ENCODE measurements at places on chromosomes 5 and 9. TPM values are rescaled to one million over a fixed set of nuclear protein-coding genes. Genes with fewer than 3 reads are reported as not detected.

Gene PITX1
- not detected for total RNA-seq

DNA sequence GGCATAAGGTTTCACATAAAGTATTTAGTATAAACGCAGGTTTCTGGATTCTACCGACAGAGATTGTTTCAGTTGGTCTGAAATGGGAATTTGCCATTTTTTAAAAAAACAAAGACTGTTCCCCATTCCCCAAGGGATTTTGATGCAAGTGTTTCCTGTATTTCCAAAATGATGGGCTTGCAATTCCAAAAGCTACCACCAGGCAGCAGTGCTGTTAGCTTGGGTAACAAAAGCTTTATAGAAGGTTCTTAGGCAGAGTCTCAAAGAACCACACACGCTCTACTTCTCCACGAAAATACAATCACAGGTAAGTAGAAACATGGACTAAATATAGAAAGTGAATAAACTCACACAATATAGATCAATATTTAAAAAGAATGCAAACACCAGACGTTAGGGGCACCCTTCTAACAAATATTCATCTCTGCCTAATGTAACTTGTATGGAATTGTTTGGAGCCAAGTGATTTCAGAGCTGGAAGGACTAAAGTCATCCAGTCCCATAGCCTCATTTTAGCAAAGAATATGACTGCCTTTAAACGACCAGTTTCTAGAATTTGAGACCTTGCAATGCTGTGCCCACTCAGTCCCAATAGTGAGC lies 154.3 kb downstream of the SPOCK1 start:
- DNase-seq = no peak

DNA sequence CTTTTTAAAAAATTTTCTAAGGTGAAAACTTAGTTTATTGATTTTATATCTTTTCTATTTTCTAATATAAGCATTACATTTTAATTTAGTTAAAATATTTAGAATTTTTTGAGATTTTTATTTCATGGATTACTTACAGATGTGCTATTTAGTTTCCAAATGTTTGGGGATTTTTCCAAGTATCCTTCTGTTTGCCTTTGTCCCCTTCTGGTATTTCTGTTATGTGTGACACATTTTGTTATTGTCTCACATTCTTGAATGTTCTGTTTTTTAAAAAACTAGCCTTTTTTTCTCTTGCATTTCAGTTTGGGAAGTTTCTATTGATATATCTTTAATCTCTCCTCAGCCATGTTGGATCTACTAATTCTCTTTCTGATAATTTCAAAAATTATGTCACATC lies 234.9 kb downstream of the FAM170A start:
- no peak for DNase-seq

Gene BTNL9
- total RNA-seq = 0.54 TPM

DNA sequence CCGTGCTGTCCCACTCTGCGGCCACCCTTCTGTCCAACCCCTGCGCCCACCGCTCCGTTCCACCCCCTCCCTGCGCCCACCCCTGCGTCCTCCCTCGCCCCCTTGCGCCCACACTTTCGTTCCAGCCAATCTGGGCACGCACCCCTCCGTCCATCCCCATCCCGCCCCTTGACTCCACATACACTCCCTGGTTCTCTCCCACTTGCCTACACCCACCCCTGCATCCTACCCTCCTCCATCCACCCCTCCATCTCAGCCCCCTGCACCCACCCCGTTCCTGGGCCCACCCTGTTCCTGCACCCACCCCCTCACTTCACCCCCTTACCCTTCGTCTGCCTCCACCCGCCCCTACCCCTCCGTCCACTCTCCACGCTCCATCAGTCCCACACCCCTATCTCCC lies 7.0 kb downstream of the ADAMTS13 start:
- no peak for DNase-seq

DNA sequence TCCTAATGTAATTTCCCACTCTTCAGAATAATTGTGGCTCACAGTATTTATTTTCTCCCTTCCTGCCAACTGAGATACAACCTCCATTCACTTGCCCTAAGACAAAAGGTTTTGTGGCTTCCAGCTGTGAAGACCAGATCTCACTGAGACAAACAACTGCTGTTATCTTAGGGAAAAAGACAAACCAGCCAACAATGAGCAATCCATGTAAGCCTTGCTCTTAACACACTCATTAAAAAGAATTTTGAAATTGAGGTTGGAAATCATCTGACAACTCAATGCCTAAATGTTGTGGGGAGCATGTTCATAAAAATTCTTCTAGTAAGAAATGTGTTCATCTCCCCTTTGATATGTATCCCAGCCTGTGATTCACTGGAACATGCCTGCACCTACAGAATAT lies 132.9 kb downstream of the ADAMTSL1 start:
- DNase-seq = no peak

Gene PALM2AKAP2
- not detected for total RNA-seq

DNA sequence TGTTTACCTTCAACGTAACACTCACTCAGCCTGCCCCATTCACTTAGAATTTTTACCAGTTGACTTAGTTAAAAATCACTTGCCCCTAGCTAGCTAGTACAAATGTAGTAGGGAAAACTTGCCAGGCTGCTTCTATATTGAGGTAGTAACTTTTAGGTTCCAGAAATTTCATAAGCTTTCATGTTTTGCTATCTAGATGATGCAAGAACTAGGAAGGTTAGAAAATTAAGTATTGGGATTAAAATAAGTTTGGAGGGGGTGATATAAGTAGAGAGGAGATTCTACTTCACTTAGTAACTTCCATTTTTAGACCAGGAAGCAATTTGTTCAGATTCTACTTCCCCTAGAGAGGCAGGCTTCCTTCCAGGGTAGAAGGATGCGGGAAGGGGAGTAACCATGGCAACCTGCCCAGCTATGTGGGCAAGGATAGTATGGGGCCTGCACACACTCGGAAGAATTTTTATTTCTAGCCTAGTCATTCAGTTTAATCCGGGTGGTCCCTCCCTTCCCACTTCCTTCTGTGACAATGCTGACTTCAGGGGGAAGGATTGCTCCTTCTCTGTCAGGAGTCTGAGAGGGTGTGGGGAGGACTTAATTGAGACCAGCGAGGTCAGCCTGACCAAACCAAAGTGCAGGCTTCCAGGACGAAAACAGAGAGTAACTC lies 4.2 kb downstream of the DAB2 start:
- no peak for DNase-seq

Gene DIAPH1
- total RNA-seq = 410 TPM

- DNase-seq = no peak
Observed at GRCh38 chr5:42950116-42950455, 90.0 kb downstream of the ANXA2R start.

- no peak for DNase-seq
Observed at GRCh38 chr5:21882074-21882745, 970.9 kb downstream of the CDH12 start.

Gene OBP2B
- total RNA-seq = not detected

Measured in natural killer cell (primary cell).